ENCODE measurements at places on chromosomes 2 and 18.

- no peak for DNase-seq
Measured at GRCh38 chr18:13375302-13376255, 157.0 kb downstream of the LDLRAD4 start.

GRCh38 chr18:36179562-36180355, 7.5 kb upstream of the MOCOS start:
- no peak for DNase-seq

DNA sequence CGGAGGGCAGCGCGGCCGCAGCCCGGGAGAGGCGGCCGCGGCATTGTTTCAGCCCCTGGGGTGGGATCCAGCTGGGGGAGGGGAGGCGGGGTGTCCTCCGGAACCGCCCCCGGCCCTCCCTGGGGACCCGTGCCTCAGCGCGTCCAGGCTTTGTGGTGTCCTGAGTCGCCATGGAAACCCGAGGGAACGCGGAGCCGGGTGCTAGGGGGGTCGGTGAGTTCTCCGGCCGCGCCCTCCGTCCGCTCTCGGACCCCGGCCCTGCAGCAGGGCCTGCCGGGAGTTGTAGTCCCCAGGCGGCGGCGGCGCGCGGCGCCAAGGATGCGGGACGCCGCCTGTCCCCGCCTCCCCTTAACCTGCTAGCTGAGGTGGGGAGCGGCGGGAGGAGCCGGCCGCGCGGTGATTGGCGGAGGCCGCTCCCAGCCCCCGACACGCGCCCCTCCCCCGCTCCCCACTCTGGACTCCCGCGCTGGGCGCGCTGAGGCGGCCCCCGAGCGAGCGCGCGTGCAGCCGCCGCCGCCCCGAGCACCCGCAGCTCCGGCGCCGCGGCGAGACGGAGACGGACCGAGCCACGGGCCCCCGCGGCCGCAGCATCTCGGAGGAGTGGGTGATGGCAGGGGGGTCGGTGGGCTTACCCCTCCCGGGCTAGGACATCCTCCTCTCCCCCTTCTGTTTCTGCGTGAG, at the start of gene DPYSL5:
DPYSL5 (plus strand) TSS at position 478 of the 681 bp plus-strand sequence. CDS start 50,368 bp downstream, outside the sequence.
- DNase-seq, result peak; percentile 83

GRCh38 chr2:88469202-88470114, 17.0 kb upstream of the FOXI3 start:
- no peak for DNase-seq

DNA sequence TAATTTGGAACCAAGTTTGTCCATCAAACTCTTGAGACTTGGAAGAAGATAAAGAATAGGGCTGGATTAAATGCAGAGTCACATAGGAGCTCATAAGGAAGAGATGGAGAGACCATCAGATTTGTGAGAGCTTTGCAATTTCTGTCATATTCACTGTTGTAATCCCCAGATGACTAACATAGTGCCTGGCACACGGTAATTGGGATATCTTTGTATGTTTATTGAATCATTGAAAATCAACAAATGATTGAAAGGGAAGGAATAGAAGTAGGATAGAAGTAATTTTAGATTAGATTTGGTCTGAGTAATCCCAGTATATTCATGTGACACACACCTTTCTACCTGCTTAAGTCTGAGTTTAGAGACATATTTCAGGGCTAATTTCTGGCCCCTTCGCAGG, 75.4 kb downstream of the LCLAT1 start:
- DNase-seq, result no peak

- DNase-seq, result no peak
Measured at GRCh38 chr2:25894135-25894830, 16.0 kb upstream of the ASXL2 start.

DNA sequence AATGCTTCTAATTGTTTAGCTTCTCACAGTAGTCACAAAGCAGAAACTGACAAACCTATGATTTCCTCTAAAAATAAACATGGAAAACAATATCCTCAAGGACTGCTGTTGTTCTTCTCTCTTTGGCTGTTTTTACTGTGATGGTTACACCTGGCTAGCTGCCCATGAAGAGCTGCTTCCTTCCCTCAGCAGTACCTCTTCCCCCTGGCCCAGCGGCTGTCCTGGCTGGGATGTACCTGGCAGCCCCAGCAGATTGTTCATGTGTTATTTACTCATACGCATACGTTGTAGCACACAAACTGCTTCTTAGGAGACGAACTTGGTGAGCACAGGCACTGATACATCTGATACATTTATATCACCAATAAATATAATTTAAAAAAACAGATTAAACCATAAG, 27.4 kb downstream of the NEMP2 start:
- DNase-seq, result no peak

GRCh38 chr2:65075605-65076344, 19.6 kb downstream of the CEP68 start:
- no peak for DNase-seq

DNA sequence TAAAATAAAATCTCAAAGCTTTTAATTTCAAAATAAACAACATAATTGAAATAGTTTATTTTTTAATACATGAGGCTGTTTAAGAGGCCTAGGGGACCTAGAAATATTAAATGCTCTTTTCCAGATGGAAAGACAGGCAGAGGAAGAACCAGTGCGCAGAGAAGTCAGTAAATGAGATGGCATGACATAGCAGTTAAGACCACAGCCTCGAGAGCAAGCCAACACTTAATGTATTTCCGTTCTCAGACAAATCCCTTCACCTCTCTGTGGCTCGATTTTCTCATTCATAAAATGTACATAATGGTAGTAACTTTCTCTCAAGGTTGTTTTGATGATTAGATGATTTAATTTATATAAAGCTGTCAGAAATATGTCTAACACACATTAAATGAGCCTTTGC, 405.1 kb upstream of the CWC22 start:
- no peak for DNase-seq

DNA sequence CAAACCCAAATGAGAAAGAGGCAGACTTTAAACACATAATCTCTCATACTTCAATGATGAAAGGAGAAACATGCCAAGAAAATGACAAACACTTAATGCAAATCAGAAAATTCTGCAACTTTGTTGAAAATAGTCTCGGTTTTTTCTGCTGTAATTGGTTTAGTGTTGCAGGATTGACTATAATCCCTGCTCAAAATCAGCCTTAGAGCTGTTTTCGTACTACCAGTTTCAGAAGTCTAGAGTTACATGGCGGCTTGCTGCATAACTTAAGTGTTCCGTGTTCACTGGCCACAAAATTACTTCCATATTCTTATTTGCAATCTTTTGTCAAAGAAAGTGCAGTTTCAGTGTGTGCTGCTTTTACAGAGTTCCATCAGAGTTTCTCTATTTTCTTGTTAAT, 48.9 kb upstream of the ITGAV start:
- no peak for DNase-seq

DNA sequence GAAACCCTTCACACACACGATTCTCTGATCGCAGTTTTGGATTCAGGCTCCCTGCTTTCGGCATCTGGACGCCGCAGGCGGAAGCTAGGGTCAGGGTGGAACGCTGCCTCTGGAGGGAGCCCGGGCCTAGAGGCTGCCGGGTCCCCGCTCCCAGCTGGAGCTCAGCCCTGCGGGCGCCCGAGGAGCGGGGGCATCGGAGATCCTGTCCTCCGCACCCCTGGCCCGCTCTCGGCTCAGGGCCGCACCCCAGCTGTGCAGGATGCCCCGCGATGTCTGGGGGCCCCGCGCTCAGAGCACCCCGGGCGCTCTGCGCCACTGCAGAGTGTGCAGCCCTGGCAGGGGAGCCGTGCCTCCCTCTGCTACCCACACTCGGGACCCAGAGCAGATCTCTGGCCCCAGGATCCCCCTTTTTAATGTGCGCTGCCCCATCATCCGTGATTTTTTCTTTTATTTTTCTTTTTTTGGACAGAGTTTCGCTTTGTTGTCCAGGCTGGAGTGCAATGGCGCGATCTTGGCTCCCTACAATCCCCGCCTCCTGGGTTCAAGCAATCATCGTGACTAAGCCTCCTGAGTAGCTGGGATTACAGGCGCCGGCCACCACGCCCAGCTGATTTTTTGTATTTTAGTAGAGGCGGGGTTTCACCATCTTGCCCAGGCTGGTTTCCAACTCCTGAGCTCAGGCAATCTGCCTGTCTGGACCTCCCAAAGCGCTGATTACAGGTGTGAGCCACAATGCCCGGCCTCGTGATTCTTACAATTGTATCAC, 54.8 kb upstream of the TUBA3E start:
- no peak for DNase-seq

DNA sequence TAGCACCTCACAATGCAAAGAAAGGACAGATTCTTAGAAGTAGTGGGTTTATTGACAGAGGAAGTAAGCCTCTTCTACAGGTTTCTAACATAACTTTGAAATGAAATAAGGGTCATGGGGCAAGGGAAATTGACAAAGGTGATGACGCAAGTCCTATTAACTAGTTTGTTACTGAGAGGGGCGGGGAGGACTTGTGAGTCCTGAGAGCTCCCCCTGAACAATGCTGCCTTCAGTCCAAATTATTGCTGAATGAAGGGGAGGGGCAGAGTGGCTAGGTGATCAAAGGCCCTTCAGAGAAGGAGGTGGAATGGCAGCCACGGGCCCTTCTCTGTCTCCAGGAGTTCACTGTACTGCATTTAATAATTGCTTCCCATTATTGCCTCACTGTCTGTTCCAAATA, 390.0 kb downstream of the MEIS1 start:
- DNase-seq, result no peak

- no peak for DNase-seq
Measured at GRCh38 chr2:162457490-162457889, 113.6 kb downstream of the GCA start.

- peak; percentile 74 for DNase-seq
Measured at GRCh38 chr18:26547646-26548414, 523 bp downstream of the KCTD1 start.

- DNase-seq, result no peak
Measured at GRCh38 chr2:204360218-204361007, 184.9 kb upstream of the PARD3B start.

- DNase-seq, result no peak
Measured at GRCh38 chr2:236870370-236870769, 215.3 kb upstream of the COPS8 start.

DNA sequence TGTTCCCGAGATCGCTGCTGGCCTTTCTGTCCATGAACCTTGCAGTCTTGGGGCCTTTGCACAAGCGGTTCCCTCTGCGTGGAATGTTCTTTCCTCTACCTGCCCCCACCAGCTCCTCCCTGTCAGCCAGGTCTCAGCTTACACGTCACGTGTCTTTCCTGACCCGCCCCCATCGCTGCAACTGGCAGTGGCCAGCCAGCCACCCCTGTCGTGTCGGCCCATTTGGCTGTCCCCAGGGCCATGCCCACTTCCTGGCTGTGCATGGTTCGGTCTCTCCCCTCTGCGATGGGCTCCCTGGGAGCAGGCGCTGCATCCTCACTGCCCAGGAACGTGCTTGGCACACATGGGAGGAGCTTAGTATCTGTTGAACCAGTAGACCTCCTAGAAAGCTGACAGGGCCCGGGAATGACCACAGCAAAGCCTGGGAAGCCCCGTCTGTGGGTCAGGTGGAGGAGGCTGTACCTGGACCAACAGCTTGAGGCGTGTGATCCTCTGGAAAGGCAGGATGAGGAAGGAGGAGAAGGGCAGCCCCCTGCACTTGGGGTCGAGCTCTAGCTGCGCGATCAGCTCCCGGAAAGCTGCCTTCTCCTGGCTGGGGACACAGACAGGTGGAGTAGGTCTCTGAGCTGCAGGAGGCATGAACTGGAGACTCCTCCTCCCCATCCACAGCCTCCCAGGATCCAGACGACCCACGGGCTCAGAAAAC, 21.0 kb downstream of the SNORC start:
- DNase-seq, result no peak

- DNase-seq, result no peak
Measured at GRCh38 chr2:181958726-181959125, 26.9 kb upstream of the PPP1R1C start.

Measured in putamen (tissue), 1 donor.